Effector CD4-positive, alpha-beta T cell (primary cell): ENCODE measurements at places on chromosomes 6 and 20.

DNA sequence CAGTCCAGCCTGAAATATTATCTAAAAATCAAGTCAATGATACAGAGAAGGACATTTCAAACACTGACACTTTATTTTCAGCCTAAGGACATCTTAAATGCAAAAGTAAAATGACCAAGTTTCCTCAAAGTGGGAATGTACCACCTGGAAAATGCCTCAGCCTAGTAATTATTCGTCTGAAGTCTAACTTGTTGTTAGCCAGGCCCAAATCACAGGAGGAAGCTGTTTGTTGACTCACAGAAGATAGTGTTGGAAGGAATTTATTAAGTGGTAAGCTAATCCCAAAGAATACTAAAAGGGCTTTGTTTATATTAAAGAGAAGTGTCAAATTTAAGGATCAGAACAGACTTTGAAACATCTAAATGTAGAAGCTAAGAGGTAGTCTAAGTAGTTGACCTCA is 2.5 kb downstream of the PDE7B start:
- no peak for DNase-seq

GRCh38 chr6:36677753-36678487 is 594 bp upstream of the CDKN1A start:
- DNase-seq, result no peak

- DNase-seq, result no peak
Measured at GRCh38 chr6:31791324-31792089, 4.0 kb downstream of the VARS1 start.

DNA sequence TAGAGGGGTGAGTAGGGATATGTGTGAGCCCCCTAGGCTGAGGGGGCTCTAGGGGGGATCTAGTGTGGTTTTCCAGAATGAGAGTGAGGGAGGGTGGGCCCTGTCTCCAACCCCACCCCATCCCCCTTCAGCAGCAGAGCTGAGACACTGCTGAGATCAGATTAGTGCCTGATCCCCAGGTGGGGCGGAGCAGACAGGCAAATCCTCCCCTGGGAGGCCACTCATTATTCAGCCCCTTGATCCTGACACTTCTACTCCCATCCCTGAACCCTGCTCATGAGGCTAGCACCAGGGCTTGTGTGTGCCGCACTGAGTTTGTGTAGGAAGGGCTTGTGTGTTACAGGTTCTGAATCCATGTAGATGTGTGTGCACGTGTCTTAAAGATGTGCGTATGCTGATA is 42.5 kb downstream of the SPDEF start:
- no peak for DNase-seq

GRCh38 chr20:6053776-6054688 is at the start of gene LRRN4:
Gene LRRN4, minus strand, starts transcription at chr20:6054060. Its CDS starts 1,261 bp downstream, at chr20:6052799.
- no peak for DNase-seq

DNA sequence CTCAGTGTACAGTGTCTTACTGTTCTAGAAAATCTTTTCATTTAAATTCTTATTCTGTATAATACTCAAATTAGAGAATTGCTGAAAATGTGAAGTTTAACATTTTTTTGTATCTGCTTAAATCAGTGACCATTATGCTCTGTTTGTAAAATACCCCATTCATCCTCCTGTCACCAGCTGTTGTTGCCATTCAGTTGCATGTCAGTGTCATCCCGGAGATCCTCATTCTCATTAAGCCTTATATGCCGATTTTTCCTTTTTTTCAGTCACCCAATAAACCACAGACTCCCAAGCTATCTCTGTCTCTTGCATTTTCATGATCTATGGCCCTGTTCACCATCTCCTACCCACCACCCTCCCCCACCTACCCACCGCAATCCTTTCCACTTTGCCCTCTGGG is 20.4 kb downstream of the GTF2H5 start:
- DNase-seq, result no peak

GRCh38 chr6:16079354-16079753 is 49.5 kb upstream of the MYLIP start:
- no peak for DNase-seq

DNA sequence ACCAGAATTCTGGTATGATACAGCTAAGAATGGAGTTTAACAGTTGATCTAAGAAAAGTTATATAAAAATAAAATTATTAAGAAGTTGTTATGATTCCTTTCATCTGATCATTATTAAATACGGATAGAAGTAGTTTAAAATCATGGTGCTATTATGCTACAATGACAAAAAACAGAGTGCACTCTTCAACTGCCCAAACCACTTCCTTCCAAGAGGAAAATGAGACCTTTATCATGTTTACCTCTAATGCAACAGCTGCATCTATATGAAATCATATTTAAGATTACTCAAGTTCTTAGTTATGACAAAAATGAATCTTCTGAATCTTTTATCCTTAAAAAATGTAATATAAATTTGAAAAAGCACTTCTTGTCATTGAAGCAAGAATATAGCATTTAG is 31.2 kb downstream of the HACE1 start:
- no peak for DNase-seq

- no peak for DNase-seq
Measured at GRCh38 chr6:111982681-111983080, 71.2 kb upstream of the CCN6 start.

GRCh38 chr6:107045826-107046675 is 18.1 kb downstream of the MTRES1 start:
- DNase-seq, result no peak

DNA sequence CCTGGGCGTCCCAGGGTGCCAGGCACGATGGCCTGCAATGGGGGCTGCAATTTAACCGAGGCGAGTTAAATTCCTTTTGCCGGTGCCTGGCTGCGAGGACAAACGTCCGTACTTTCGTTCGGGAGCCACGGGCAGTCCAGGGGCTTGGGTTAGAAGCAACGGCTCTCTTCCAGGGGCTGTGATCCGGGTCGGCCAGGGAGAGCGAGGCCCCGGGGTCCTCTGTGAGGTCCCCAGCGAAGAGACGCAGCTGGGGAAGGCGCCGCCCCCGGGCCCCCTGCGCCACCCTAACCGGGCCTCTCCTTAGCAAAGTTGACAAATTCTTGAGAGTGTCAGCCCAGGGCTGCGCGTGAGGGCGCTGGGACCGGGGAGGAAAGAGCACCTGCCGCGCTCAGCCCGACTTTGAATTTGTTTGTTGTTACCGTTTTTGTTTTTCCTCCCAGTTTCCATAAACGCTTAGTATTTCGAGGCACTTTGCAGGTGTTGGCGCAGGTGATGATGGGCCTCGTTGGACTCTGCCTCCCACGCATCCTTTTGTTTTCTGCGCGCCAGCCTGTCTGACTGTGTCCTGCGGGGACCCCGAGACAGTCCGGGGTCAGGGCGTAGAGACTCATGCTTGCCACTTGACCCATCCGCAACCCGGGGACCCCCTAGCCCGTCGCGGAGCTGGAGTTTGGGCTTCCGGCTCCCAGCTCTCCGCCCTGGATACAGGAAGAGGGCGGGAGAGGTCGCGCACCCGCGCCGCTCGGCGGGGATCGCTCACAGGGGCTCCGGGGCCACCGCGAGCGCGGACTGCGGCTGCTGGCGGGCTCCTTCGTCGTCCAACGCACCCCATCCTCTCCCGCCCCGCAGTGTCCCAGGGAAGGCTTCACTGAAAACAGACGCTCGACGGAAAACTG is 5.8 kb downstream of the OLIG3 start:
- no peak for DNase-seq

DNA sequence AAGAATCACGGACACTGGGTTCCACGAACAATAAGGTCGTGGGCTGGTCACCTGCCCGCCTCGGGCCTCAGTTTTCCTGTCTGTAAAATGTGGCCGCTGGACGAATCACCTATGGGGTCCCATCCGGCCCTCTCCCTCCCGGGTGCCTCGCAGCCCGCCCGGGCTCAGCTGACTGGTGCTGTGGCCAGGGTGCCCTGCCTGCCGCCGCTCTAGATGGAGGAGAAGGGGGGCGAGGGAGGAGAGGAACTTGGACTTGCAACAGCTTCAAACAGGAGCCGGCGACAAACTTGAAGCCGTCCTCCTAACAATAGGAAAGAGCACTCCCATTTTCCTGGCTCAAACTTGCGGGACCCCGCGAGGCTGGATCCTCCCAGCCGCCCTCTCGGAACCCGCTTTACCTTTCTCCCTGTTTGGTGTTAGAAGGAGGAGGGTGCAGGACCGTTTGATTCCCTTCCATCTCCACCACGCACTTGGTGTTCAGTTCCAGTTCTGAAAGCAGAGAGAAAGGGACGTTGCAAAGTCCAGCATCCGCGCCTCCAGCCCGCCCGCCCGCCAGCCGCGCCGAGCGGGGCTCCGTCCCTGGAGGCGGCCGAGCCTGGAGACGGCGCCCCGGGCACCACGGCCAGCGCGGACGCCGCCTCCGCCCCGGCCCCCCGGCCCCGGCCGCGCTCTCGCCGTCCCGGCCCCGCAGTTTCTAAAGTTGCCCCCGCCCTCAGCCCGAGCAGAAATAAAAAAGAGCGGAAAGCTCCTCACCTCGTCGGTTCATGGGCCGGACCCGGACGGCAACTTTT is 584 bp downstream of the KIF13A start:
- DNase-seq, result no peak

- DNase-seq, result no peak
Measured at GRCh38 chr6:21664314-21665109, 71.0 kb downstream of the SOX4 start.

DNA sequence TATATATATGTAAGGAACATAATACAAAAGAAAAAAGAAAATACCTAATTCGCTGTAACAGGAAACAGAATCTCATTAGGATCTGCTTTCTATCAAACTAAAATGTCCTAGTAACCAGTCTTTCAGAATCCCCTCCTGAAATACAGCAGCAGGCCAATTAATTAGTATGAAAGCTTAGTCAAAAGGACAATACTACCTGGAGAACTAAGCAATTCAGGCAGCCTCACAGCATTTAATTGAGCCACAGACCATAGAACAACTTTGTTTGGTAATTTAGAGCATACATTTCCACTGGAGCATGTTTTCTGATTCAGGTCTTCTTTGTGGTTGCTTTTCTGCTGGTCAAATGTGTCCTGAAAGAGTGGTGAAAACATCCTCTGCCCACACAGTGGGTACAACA is 516.0 kb downstream of the LMBRD1 start:
- no peak for DNase-seq

DNA sequence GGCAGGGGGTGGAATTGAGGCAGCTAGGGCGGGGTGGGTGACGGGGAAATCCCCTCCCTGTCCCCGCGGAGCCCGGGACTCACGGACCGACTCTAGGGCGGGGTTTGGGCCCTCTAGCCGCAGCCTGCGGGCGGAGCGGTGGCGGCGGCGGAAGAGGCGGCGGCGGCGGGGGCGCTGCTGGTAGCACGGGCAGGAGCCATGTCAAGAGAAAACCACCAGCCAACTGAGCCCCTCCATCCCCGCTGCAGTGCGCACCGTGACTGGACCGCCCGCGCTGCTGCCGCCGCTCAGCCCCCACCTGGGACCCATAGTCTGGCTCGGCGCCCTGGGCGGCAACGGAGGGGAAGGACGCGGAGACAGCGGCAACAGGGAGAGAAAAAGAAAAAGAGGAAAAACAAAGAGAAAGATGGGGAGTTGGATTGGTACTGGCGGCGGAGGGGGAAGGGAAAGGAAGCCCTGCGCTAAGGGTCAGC is 1.2 kb upstream of the C6orf62 start:
- peak; percentile 65 for DNase-seq
